ENCODE measurements at places on chromosomes 3 and 15.

DNA sequence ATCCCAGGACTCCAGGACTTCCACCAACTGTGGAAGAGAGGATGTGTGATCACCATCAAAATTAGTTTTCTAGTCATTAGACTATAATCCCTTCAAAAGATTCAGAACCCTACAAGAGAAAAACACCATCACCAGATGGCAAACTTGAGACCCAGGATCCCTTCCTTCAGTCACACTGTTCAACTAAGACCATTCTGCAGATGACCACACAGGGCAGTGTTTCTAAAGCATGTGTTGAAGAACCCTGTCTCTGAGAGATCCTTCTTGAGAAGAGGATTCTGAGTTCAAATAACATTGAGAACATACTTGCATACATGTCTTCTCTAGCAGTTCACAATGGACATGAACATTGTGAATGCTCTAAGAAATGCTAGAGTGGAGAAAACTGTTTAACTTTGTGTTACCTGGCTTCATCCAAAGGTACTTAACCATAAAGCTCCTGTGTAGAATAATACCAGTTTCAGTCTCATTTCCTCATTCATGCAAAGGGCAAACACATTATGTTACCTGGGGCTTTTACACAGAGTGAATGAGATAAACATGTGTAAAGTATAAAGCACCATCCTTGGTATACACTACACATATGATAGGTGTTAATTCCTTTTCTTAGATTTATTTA is 2.4 kb upstream of the ADGRG7 start:
- DNase-seq = no peak

GRCh38 chr15:89130201-89130600 is 41.9 kb downstream of the ABHD2 start:
- DNase-seq = no peak

- no peak for DNase-seq
These were observed 41.4 kb upstream of the CA12 start for GRCh38 chr15:63422891-63423590.

- DNase-seq = peak; percentile 93
These were observed 56.6 kb downstream of the RFTN1 start for GRCh38 chr3:16456784-16457415.

DNA sequence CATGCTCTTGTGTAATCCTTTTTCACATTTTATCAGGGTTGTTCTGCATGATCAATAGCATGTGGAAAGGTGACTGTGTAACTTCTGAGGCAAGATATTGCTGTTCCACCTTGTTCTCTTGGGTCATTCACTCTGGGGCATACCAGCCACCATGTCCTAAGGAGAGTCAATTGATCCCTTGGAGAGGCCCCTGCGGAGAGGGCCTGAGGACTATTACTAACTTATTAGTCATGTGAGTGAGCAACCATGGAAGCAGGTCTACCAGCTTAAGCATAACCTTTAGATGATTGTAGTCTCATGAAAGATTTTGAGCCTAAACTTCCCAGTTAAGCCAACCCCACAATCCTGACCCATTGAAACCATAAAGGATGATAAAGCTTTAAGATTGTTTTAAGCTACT is 22.0 kb upstream of the COL6A5 start:
- DNase-seq = no peak

Data from AG09309 (cell line).